ENCODE measurements at places on chromosomes 7 and 10.

DNA sequence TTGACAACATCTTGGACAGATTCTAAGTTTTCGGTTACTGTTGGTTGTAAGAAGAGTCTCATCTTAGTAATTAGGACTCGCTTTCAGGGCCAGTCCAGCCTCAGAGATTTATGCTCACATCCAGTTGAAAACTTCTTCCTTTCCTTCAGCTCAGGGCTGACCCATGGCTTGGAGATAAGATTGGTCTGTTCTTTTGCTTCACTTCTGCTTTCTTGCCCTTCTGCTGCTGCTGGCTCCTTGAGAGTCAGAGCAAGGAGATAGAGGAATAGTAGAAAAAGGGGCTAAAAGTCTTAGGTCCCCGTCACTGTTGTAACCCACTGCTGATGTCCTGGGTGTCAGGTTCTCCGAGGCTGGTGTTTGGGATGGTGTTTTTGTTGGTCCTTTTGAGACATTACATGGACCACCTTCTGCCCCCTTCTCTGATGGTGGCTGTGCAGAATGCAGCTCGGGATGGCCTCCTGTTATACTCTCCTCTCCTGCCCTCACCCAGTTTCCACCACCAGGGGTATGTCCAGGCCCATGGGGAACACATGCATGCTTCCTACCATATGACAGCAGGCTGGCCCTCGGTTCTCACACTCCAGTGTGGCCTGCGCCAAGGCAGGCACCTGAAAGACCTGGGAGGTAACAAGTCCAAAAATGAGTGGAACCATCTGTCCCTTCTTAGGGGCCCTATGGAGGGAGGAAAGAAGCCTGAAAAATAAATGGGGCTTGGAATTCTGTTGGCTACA is 67.8 kb upstream of the PCBD1 start:
- DNase-seq = no peak

GRCh38 chr7:116227678-116228239 is 17.4 kb downstream of the TES start:
- peak; percentile 72 for DNase-seq

GRCh38 chr10:47403446-47404318 is 19.6 kb upstream of the ZNF488 start:
- DNase-seq = no peak

DNA sequence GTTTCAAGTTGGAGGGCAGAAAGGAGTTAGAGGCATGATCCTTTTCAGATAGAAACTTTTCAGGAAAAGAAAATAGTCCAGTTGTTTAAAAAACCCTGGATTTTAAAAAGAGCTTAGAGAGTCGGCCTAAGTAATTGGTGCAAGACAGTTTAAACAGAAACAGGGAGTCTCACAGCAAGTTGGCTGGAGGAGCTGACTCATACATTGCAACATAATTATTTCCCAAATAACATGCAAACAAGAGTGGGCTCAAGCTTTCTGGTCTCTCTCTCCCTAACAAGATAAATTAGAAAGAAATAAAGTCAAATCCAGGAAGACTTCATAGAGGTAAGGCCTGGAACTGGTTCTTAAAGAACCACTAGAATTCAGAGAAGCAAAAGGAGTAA is 100.3 kb upstream of the AGBL3 start:
- peak; percentile 66 for DNase-seq

DNA sequence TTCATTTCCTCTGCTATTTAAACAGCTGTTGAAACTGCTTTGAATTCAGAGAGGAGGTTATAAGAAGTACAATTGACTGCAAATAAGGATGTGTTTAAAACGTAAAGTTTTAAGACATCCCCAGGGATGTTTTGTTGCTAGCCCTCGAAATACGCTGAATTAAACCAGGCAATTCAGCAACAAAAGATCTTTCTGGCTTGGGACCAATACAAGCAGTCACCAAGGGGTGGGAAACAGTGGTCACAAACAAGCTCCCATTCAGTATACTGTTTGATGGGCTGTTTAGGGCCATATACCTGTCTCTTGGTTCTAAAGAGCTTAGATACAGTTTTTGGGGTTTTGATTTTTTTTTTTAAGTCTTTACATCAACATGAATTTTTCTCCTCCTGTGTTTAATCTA is 446.3 kb upstream of the POT1 start:
- DNase-seq = no peak

- DNase-seq = no peak
These were observed 109.2 kb downstream of the DPY19L1 start for GRCh38 chr7:34928052-34928451.

GRCh38 chr10:33095867-33096815 is 138.1 kb upstream of the ITGB1 start:
- no peak for DNase-seq

- no peak for DNase-seq
These were observed 3.3 kb downstream of the ZC3HC1 start for GRCh38 chr7:130047831-130048230.

GRCh38 chr10:109851616-109852474 is 71.5 kb downstream of the XPNPEP1 start:
- DNase-seq = no peak

- DNase-seq = no peak
These were observed 27.9 kb upstream of the ITGA8 start for GRCh38 chr10:15747632-15748031.

GRCh38 chr7:47763063-47763974 is 181.4 kb upstream of the TNS3 start:
- peak; percentile 91 for DNase-seq

GRCh38 chr7:101829374-101829773 is 11.9 kb downstream of the CUX1 start:
- no peak for DNase-seq
